ENCODE measurements at places on chromosomes 7 and 10. TPM values are rescaled to one million over a fixed set of nuclear protein-coding genes. Genes with fewer than 3 reads are reported as not detected.

DNA sequence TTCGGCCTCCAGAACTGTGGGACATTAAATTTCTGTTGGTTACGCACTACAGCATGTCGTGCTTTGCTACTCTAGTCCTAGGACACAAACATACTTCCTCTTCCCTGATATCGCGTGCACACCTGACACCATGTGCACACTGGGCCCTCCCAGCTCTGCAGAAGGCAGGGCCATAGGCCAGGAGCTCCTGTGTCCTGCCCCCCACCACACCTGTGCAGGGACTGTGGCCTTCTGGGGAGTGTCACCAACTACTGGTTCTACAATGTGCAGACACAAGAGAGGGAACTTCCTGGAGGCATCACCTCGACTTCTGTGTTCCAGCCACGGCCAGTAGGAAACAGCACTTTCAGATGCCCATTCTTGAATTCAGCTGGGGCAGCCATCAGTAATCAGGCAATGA, 646.4 kb upstream of the MGMT start:
- no peak overlapping the region for H3K27ac ChIP-seq
- no peak overlapping the region for H3K4me3 ChIP-seq
- no peaks in the 10 kb centered on the region for H3K27me3 ChIP-seq
- no peak for DNase-seq

SP8 gene
- not detected for total RNA-seq

DNA sequence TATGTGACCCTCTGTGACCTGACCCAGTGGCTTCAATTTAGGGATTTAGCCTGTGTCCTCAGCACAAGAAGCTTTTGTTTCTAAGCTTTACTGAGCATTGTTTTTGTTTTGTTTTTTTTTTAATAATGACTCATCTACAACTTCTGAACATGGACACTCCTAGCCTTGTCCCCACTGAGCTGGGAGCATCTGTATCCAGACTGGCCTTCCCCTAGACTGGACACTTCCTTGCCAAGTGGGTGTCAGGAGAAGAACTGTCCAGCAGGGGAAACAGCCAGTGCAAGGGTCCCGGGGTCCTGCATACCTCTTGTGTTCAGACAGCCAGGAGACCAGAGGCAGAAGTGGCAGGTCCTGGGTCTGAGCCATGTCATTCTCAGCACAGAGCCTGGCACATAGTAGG, 108.6 kb downstream of the TMEM130 start:
- no peak overlapping the region for H3K27ac ChIP-seq
- H3K4me1 ChIP-seq = no peaks in the 10 kb centered on the region
- H3K36me3 ChIP-seq = no peaks in the 10 kb centered on the region
- no peak overlapping the region for H3K4me3 ChIP-seq
- H3K27me3 ChIP-seq = no peaks in the 10 kb centered on the region
- no peak for DNase-seq

- no peak overlapping the region for H3K4me3 ChIP-seq
- H3K36me3 ChIP-seq = no peaks in the 10 kb centered on the region
- H3K4me1 ChIP-seq = no peaks in the 10 kb centered on the region
- no peak overlapping the region for H3K27ac ChIP-seq
- DNase-seq = no peak
Measured at GRCh38 chr10:111707076-111707475, 476.5 kb downstream of the GPAM start.

All from right lobe of liver (tissue), 6 donors.